ENCODE measurements at places on chromosomes 6 and 20.

DNA sequence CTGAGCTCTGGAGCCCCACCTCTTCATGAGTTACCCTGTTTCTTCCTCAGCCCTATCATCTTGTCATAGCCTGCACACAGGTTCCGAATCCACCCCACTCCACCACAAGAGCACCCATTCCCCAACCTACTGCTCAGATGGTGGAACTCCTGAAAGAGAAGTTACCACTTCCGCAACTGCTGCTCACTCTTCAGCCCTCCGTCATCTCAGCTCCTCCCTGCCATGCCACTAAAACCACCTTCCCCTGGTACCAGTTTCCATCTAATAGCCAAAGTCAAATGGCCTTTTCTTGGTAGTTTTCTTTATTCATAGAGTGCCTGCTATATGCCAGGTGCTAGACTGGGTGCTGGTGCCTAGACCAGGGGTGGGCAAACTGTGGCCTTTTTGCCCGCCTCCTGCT, 3.9 kb downstream of the RAB22A start:
- no peak for DNase-seq

- DNase-seq: no peak
Measured at GRCh38 chr6:84086056-84086455, 52.5 kb downstream of the MRAP2 start.

GRCh38 chr6:90397929-90398674, 101.5 kb upstream of the BACH2 start:
- peak; percentile 84 for DNase-seq

DNA sequence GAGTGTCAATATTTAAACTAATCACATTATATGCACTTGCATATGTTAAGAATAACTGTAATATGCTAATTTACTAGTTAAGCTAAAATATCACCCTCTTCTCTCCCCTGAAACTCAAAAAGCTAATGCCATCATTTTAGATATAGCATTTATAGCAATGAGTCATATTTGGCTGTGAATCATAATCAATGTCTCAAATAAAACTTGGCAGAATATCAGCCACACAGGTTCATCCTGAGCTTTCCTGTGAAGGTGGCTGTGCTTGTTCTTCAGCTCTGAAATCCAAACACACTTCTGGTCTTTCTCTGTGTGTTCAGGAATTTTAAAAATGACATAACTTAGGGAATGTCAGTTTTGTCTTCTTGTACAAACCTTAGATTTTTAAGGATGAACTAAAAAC, 12.8 kb upstream of the PNRC1 start:
- DNase-seq: no peak

DNA sequence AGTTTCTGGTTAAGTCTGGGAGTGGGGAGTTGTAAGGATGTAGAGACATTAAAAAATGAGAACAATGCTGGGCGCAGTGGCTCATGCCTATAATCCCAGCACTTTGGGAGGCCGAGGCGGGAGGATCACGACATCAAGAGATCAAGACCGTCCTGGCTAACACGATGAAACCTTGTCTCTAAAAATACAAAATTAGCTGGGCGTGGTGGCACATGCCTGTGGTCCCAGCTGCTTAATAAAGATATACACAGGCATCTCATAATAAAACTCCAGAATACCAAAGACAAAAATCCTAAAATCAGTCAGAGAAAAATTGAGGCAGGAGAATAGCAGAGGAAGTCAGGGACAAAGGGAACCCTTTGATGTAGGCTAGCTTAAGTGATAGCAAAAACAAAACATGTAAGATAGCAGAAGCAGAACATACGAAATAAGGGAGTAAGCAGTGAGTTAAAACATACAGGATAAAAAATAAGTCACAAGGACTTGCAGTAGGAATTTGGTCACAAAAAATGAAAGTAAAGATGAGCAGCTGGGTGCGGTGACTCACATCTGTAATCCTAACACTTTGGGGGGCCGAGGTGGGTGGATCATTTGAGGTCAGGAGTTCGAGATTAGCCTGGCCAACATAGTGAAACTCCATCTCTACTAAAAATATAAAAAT, 23.6 kb downstream of the DDX43 start:
- DNase-seq: no peak

All from activated CD8-positive, alpha-beta memory T cell treated with anti-CD3 and anti-CD28 coated beads, Interleukin-2, amount 50 U/mL, for 48 hours (primary cell).